ENCODE measurements at places on chromosomes 2 and 18.

DNA sequence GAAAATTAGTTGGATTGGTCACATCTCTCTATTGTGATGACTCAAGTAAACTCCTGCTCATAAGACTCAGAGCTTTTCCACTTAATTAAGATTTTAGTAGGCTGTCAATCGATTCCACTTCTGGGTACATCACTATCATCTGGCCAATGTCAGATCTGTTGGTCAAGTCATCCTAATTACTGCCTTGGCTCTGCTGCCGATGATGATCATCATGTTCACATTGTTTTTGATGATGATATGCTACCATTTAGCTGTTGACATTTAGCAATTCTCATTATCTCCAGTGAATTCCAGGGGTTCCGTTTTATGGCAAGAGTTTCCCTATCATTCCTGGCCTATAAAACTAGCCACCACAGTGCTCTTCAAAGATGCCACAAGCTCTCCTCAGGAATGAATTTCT is 253.4 kb downstream of the IKZF2 start:
- no peak for DNase-seq

DNA sequence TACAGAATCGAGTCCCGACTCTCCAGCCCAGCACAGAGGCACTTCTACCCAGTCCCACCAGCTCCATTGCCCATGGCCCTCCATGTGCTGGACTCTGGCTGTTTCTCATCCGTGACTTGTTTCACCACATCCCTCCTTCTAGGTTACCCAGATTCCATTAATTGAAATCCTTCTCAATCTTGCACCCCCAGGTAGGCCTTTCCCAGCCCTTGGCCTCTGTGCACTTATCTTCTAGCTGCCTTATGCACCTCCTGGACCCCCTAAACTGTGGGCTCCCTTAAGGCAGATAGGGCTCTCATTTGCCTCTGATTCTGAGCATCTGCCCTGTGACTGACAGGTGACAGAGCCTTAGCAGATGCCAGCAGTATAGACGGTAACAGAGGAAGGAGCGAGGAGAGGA is 9.2 kb downstream of the MYCN start:
- DNase-seq: no peak

DNA sequence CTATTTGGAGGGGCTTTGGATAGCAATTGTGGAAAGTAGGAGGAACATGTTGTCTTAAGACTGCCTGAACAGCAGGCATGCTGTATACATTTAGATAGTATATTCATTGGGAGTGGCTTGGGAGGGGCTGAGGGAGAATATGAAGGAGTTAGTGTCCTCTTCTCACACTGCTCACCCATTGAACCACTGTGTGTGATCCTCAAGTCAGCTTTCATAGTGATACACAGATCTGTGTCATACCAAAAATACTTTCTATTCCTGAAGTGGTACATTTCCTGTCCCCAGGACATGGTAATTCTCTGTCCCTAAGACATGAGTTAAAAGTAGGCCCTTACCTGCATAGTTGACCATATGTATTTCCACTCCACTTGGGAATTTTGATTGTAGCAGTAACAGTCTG is 9.6 kb downstream of the NEMP2 start:
- no peak for DNase-seq

- no peak for DNase-seq
Measured at GRCh38 chr2:169143998-169144397, 74.6 kb downstream of the DHRS9 start.

- DNase-seq: no peak
Measured at GRCh38 chr2:234334756-234335155, 162.1 kb downstream of the ARL4C start.

GRCh38 chr2:189519631-189520387 is 60.8 kb downstream of the SLC40A1 start:
- no peak for DNase-seq

- peak; percentile 72 for DNase-seq
Measured at GRCh38 chr2:124027182-124027581, 2.1 kb downstream of the CNTNAP5 start.

GRCh38 chr2:88874063-88874657 is 182.7 kb downstream of the RPIA start:
- peak; percentile 70 for DNase-seq

- no peak for DNase-seq
Measured at GRCh38 chr2:98829581-98830270, 98.8 kb upstream of the MGAT4A start.

DNA sequence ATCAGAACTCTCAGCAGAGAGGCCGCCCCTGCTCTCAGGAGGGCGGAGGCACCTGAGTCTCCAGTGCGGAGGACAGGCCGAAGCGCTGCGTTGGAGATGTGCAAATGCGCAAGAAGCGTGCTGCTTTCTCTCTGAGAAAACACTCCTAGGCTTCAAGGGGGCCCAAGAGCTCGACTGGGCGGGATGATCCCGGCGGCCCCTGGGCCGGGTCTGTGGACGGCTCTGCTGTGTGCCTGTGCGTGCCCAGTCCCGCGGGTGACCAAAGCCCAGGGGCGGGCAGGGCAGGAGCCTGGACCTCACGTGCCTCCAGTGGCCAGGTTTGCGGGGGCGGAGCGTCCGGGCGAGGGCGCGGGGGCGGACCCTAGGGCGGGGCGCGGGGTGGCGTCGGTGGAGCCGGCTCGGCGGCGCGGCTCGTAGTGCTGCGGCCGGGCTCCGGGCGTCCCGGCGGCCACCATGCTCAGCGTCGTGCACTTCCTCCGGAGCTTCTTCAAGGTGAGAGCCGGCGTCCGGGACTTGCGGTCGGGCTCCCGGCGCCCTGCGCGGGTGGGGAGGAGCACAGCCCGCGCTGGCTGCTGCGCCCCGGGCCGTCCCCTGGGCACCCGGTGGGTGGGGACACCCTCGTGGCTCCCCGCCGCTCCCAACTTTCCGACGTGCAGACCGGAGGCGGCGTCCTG is at the start of gene ARHGEF4:
Gene ARHGEF4 (plus strand): TSS at position 414 of the 674 bp plus-strand sequence. CDS start 40 bp downstream, at position 454.
- peak; percentile 43 for DNase-seq

DNA sequence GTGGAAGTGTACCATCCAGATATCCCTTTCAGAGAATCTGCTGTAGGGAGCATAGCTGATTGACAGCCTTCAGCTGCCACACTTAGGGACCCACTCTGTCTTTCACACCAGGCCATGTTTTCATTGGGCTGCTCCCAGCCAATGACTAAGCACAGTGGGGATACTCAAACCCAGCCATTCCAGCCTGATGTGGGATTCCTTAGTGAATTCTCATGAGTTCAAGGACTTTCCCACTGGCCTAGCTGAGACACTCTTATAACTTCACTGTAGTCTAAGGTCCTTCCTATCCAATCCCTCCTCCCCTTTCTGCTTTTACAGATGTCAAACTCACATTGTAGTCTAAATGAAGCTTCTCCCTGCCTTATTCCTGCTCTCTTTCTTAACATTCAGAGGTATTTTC is 201.2 kb downstream of the PIK3C3 start:
- DNase-seq: no peak

- DNase-seq: no peak
Measured at GRCh38 chr18:63138436-63139340, 180.9 kb downstream of the BCL2 start.

GRCh38 chr2:212831671-212832199 is 293.1 kb upstream of the ERBB4 start:
- DNase-seq: no peak

- peak; percentile 38 for DNase-seq
Measured at GRCh38 chr2:213129311-213129710, 22.1 kb downstream of the IKZF2 start.

DNA sequence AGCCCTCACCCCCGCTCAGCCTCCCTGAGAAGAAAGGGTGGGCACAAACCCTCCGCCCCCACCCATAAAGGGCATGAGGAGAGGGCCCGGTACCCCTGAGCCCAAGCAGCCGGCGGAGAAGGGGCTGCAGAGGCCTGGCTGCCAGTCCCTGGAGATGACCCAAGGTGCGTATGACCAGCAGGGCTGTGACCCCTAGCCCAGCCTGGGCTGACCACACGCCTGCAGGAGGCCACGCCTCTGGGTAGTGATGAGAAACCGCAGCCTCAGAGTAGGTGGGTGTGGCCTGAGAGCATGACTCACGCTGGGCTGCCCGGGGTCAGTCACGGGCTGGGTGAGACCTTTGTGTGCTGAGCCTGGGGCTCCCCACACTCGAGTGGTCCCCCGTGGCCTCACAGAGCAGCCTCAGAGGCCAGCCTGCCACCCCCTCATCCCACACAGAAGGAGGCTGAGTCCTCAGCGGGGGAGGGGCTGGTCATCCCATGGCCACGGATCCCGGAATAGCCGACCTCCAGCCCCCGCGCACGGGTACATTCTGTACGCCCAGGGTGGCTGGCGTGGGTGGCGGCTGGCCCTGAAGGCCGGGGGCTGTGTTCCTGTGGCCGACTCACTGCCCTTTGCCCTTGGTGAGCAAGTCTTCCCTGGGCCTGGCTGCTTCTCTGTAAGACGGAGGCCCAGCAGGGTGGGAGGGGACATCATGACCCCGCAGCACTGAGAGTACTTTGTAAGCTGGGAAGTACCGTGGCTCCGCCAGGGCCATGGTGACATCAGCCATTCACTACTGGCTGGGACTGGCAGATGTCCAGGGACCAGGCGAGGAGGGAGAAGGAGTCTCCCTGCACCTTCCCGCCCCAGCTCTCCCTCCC is 110.8 kb upstream of the OTOS start:
- DNase-seq: peak; percentile 91

GRCh38 chr2:53744395-53745065 is 23.1 kb upstream of the CHAC2 start:
- no peak for DNase-seq

DNA sequence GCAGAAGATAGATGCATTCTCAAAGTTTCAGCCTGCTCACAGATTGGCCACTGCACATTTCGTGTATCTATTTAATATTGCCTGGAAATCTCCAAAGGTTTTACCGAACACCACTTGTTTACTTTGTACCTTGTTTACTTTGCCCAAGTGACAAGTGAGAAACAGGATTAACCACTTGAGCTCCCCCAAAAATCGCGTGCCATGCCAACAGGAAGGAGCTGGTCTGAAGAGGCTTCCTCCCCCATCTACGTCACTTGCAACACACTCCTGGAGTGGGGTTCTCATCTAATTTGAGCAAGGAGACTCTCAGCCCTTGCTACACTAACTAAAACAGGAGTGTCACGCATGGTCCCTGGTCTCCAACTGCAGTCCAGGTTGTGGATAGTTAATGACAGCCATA is 212.5 kb upstream of the TMEM200C start:
- DNase-seq: no peak

GRCh38 chr2:23574919-23575654 is 190.1 kb downstream of the KLHL29 start:
- no peak for DNase-seq

DNA sequence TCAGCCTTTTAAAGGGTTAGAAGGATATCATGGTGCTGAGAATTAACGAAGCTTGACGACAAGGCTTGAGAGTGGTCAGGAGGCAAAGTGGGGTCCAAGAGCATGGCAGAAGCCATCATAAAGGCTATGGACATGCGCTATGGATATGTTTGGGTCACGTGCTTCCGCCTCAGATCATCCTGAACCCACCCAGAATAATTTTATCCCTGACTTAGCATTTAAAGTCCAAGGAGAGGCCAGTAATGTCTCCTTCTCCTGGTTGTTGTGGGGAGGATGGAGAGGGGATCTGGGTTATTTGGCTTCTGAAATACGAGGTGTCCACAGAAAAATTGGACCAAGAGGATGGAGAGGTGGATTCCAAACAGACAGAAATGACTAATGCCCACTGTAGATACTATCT is 38.8 kb upstream of the RBMS1 start:
- DNase-seq: no peak

GRCh38 chr18:79393635-79394533 is 1.8 kb upstream of the NFATC1 start:
- DNase-seq: peak; percentile 54

GRCh38 chr2:27071990-27072830 is 756 bp upstream of the OST4 start:
- peak; percentile 45 for DNase-seq

GRCh38 chr2:38997781-38998180 is 108.1 kb downstream of the ARHGEF33 start:
- DNase-seq: no peak

GRCh38 chr2:160063271-160063670 is 856 bp upstream of the PLA2R1 start:
- DNase-seq: no peak

DNA sequence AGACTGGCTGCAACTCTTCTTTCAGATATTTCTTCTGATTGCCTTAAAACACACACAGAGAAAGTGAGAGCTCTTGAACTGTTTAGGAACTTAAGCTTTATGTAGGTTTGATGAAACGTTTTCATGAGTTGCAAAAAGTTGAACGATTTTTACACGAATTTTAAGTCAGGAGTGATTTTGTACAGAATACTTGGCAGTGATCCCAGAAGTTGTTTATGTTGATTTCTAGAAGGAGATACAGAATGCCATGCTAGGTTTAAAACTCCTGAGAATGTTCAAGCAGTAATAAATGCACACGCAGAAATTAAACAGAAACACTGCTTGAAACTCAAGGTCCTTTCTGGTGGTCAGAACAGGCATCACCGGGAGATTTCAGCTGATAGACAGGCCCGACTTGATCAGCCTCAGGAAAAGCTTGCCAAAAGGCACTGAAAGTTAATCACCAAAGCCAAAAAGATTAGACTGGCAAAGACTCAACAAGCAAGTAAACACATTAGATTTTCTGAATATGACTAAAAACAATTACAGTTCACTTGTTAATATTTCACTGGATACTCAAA is 123.1 kb downstream of the SOCS6 start:
- DNase-seq: no peak

GRCh38 chr2:38430597-38431207 is 53.6 kb upstream of the ATL2 start:
- DNase-seq: no peak

GRCh38 chr2:218284106-218284811 is 8.0 kb downstream of the TMBIM1 start:
- no peak for DNase-seq
